AG08396 (cell line): ENCODE measurements at places on chromosomes 2 and 18.
A peak's percentile ranks its signal among the peaks of the same experiment; 100 is the strongest.

GRCh38 chr2:102667072-102667471, 47.7 kb downstream of the SLC9A2 start:
- DNase-seq = no peak

GRCh38 chr2:215427585-215427984, 8.3 kb downstream of the FN1 start:
- DNase-seq = no peak

- DNase-seq = no peak
These were observed 32.6 kb downstream of the FASTKD2 start for GRCh38 chr2:206798000-206798399.

DNA sequence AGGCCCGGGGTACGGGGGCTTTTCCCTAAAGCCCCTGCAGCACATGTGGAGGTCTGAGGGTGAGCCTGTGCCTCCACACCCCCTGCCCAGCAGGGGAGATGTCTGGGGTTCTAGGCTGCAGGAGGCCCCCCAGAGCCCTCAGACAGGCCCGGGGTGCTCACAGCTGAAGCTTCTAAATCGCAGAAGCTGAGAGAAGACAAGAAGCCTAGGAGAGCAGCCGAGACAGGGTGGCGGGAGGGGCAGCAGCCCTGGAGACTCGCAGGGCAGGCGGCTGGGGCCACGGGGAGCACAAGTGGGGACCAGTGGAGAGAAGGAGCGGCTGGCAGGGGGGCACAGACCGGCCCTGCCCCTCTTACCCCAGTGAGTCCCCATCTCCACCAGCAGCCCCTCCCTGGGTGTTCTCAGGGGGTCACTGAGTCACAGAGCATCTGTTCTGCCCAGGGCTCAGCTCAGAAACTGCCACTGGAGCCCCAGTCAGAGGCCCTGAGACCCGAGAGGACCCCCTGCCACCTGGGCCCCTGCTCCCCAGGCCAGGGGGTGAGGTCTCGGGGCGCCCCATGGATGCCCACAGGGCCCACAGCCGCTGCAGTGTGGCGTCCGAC, 26.1 kb downstream of the GPC1 start:
- no peak for DNase-seq

- DNase-seq = no peak
These were observed 621.3 kb upstream of the LRATD1 start for GRCh38 chr2:14011190-14011589.

- no peak for DNase-seq
These were observed 30.2 kb upstream of the CABYR start for GRCh38 chr18:24108641-24109040.

DNA sequence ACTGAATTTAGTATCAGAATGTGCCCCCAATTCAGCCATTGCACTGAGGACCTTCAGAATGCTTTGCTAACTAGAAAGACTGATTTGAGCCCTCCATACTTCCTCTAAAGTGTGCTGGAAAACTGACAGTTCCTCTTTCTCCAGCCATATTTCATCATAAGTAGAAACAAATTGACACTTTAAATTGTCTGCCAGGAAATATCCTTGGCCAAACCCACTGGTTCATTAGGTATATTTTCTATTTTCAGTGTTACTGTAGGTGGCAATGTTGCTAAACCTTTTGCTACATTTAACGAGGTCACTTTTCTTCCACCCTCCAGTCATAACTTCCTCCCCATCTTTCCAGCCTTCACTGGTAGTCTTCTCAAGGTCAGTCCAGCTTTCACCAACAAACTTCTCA, 21.5 kb downstream of the SP5 start:
- no peak for DNase-seq

- no peak for DNase-seq
These were observed 84.5 kb downstream of the DOCK10 start for GRCh38 chr2:224957540-224958461.

- no peak for DNase-seq
These were observed 49.0 kb downstream of the STRADB start for GRCh38 chr2:201500534-201500933.

DNA sequence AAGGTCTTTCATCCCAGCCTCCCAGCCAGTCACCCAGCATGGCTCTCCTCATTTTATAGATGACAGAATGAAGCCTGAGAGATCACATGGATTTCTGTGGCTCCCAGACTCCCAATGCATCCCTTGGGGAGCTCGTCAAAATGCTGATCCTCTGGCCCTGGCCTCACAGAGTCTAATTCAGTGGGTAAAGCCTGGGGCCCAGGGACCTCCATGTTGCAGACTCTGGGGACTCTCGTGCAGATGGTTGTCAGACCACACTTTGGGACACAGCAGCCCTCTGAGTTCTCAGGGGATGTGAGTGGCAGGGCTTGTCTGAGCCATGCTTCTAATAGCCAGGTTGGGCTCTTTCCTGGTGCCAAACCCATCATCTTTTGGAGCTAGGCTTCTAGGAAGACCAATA, 97.0 kb downstream of the CTIF start:
- DNase-seq = no peak

- DNase-seq = no peak
These were observed 43.2 kb upstream of the PSME4 start for GRCh38 chr2:54013996-54014395.

GRCh38 chr2:240257940-240258580, 117.6 kb upstream of the OTOS start:
- no peak for DNase-seq

DNA sequence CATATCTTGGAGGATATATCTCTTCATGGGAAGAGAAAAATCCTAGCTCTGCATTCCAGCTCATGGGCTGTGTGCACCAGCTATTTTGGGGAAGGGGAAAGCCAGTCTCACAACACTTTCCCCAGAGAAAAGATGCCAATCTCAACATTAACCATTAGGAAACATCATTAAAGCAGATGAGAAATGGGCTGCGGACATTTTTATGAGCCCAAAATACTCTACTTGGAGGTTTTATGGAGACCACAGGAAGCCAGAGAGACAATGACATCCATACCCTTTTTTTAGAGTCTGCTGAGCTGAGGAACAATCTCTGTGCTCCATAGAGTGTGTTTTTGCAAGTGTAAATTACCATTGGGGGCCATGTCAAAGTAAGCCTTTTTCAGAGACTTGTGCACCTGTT, 213.7 kb downstream of the TRIB2 start:
- no peak for DNase-seq

DNA sequence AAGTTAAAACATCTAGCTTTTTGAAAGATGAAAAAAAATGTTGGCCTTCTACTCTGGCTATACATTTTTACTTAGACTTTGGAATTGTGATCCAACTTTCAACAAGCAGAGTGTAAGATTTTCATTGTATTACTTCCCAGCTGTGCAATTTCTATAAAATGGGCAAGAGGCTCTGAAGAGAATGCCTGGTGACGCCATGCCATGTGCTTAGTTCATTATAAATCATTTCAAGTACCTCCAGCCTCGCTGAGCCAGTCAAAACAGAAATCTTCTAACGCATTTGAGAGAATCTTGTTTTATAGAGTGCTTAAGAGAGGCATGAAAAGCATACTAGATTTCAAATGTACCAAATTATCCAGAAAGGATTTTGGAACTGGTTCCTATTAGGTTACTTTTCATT, 10.1 kb upstream of the STK17B start:
- DNase-seq = no peak

GRCh38 chr2:107986278-107987217, at the start of gene SLC5A7:
Gene SLC5A7 (plus strand): TSS chr2:107986524. CDS start chr2:107988156, 1,632 bp downstream.
- DNase-seq = no peak

DNA sequence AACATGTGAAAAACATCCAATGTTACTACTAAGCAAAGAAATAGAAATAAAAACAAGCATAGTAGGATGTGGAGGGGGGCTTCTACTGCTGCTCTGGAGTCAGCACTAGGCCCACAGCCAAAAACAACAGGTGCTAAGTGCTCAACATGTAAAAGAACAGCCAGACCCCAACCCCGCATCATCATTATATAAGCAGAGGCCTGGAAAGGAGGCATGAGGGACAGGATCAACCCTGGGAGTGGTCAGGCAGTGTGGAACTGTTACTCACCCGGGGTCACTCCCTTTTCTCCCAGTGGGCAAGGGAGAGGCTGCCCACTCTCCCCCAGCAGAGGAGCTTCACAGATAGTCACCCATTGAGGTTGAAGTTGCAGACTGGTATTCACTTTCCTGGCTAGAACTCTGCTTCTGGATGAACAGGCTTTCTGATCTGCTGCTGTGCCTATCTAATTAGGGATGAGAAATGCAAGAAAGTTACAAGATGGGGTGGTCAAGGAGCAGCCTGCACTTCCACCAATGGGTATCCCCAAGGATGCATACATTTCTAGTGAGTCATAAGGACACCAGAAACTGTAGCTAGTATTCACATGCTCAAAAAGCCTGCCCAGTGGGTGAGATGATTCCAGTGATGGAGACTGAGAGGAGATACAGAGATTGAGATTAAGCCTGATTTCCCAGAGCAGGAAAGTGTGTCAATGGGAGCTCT, 480.1 kb upstream of the TCF4 start:
- peak; percentile 56 for DNase-seq

DNA sequence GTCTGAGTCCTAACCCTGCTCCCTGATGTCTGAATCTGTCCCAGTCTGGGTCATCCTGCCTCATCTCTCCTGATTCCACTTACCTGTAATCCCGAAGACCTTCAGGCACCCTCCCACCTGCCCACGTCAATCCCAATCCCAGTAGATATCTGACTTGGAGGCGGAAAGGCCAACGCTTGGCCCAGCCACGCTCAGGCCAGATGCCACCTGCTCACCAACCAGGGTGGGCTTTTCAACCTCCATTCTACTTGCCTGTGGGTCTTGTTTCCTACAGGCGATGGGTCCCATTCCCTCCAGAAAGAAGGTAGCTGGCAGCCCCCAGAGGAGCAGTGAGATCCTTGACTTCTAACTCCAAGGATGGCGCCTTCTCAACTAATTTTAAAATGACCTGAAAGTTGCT, 59.7 kb downstream of the INPP5D start:
- no peak for DNase-seq

GRCh38 chr18:13235981-13236380, 17.4 kb downstream of the LDLRAD4 start:
- no peak for DNase-seq

DNA sequence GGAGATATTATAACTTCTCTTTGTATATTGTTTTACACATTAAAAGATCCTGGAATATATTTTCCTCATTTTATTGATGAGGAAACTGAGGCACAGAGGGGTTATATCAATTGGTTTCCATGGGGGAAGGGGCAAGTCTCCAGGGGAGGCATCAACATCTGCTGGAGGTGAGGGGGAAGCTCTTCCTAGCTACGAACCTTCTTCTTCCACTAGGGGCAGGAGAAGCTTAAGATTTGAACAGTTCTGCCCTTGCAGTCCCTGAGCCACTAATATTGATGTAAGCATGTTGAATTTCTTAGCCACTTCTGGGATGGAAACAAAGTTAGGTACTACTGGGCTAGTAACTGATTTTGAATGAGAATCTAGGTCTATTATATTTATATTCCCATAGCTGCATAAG, 140.1 kb upstream of the AQP4 start:
- no peak for DNase-seq

DNA sequence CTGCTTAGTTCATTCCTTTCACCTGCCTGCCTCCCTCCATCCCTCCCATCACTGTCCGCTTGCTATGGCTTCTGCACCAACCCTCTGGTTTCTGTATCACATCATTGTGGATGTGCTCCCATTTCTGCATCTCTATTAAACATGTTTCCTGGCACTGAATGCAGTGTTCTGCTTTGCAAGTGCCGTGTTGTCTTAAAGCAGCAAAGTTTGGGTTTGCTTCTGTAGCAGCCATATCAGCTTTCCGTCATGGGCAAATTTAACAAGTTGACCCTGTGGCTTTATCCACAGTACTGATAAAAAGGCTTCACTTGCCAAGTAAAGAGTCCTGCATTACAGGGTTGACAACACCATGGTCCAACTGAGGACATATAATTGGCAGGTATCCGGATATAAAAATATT, 165.5 kb downstream of the PTGR3 start:
- no peak for DNase-seq

- DNase-seq = no peak
These were observed 586.0 kb downstream of the SUCLG1 start for GRCh38 chr2:83873110-83873509.

DNA sequence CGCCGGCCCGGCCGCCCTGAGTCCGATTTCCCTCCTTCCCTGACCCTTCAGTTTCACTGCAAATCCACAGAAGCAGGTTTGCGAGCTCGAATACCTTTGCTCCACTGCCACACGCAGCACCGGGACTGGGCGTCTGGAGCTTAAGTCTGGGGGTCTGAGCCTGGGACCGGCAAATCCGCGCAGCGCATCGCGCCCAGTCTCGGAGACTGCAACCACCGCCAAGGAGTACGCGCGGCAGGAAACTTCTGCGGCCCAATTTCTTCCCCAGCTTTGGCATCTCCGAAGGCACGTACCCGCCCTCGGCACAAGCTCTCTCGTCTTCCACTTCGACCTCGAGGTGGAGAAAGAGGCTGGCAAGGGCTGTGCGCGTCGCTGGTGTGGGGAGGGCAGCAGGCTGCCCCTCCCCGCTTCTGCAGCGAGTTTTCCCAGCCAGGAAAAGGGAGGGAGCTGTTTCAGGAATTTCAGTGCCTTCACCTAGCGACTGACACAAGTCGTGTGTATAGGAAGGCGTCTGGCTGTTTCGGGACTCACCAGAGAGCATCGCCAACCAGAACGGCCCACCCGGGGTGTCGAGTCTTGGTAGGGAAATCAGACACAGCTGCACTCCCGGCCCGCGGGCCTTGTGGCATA, 4.6 kb downstream of the SIX2 start:
- DNase-seq = no peak

DNA sequence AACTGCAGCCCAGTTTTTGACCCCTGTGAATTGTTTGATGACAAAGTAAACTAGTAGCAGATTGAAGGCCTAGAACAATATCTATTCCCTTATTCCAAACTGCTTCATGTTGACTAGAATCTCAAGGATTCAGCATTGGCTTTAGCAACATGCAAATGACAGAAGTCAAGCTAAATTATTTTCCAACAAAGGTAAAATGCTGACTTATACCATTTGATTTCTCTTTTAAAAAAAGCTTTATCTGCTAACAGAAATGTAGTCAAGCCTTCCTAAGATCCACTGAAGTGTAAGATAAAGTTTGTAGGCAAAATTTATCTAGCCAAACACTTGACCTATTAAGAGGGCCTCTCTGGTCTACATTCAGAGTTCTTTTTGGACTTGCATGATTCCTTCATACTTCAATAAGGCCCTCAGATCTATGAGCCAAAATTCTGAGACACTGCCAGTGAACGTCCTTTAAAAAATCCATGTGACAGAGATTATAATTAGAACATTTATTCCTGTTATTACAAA, 9.5 kb upstream of the CYBRD1 start:
- no peak for DNase-seq

DNA sequence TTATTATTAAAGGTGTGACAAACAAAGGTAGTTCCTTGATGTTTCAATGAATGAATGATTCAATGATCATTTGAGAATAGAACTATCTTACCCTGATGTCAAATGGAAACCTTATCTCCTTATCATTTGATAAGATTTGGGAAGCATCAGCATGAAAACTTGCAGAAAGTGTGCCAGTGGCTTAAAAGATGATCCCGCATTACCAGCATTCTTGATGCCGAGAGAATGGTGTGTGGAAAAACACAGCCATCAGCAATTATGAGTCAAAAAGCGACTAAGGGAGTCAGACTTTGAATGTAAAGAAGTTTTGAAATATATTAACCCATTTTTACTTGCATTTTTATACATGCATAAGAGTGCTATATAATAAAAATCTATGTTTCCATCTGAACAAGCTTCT, 93.7 kb downstream of the MAIP1 start:
- DNase-seq = no peak

GRCh38 chr2:28982381-28982950, 1.4 kb downstream of the TOGARAM2 start:
- no peak for DNase-seq

- peak; percentile 91 for DNase-seq
These were observed 2.7 kb downstream of the GPC1 start for GRCh38 chr2:240437861-240438809.
